Naive thymus-derived CD8-positive, alpha-beta T cell (primary cell): ENCODE measurements at places on chromosomes 13 and 19.

DNA sequence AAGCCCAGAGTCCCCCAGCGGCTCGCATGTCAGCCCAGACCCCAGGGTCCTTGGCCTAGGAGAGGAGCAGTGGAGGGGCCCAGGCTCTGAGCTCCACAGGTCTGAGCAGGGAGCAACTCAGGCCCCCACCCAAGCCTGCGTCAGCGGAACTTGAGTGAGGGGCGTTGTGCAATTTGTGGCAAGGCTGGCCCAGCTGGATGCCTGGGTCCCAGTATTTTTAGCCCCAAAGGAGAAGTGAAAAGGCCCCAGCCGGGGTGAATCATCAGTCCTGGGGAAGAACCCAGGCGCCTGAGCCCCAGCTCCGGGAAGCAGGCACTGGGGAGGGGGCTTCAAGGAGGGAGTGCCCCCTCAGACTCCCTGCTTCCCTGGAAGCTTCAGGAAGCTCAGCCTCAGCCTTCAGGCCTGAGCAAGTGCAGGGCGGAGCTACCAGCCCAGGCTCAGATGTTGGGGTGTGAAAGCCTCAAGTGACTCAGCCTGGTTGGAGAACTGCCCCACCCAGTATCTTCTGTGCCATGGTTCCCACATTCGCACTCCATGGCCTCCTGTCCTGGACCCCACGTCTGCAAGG, 7.2 kb downstream of the MED29 start:
- peaks cover 3% of the 10 kb centered on the region for H3K36me3 ChIP-seq
- peaks cover 62% of the 10 kb centered on the region for H3K4me1 ChIP-seq
- H3K4me3 ChIP-seq, result peak overlapping the region; percentile 84
- H3K27ac ChIP-seq, result peak overlapping the region; percentile 97

DNA sequence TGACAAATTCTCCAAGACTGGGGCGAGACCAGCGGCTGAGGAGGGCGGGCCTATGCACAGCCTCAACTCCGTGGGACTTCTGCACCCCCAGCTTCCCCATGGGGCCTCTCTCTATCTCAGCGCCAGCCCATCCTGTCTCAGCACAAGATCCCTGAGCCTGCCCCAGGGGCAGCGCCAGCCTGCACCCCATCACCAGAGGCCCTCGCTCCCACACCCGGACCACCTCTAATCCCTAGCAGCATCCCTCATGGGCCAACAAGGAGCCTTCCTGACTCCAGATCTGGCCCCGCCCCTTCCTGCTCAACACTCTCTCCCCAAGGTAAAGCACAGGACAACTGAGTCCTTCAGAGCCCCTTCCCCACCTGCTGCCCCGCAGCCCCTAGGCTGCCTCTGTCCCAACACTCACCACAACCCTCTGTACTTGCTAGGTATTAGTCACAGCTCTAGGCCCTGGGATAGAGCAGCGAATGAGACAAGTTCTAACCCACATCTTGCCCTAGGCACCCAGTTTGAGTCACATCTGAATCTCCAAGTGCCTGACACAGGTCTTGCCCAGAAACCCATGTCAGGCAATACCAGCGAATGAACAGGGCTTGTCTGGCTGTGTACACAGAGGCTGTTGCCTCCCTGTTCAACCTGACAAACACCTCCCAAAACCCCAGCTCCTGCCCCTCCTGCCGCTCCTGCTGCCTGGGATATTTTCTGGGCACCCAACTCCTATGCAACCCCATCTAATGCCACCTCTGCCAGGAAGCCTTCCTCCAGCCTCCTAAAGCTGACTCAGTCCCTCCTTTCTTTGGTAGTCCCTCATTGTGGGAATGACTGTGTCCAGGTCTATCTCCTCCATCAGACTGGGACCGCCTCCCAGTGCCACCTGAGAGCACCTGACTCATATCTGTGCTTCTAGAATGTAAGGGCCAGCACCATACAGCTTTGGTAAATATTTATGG, 18.6 kb downstream of the GRIK5 start:
- no peak overlapping the region for H3K27ac ChIP-seq
- no peak overlapping the region for H3K4me3 ChIP-seq
- no peaks in the 10 kb centered on the region for H3K27me3 ChIP-seq
- no peak for DNase-seq
- H3K36me3 ChIP-seq, result no peaks in the 10 kb centered on the region

- peaks cover 10% of the 10 kb centered on the region for H3K4me1 ChIP-seq
- H3K27me3 ChIP-seq, result no peaks in the 10 kb centered on the region
- H3K27ac ChIP-seq, result peak overlapping the region; percentile 1
- peaks cover 16% of the 10 kb centered on the region for H3K36me3 ChIP-seq
- no peak for DNase-seq
Measured at GRCh38 chr13:49132479-49133002, 87.6 kb upstream of the MLNR start.

GRCh38 chr19:56933014-56933705, 92.6 kb upstream of the PEG3 start:
- no peaks in the 10 kb centered on the region for H3K27me3 ChIP-seq
- no peaks in the 10 kb centered on the region for H3K4me1 ChIP-seq
- H3K27ac ChIP-seq, result no peak overlapping the region

DNA sequence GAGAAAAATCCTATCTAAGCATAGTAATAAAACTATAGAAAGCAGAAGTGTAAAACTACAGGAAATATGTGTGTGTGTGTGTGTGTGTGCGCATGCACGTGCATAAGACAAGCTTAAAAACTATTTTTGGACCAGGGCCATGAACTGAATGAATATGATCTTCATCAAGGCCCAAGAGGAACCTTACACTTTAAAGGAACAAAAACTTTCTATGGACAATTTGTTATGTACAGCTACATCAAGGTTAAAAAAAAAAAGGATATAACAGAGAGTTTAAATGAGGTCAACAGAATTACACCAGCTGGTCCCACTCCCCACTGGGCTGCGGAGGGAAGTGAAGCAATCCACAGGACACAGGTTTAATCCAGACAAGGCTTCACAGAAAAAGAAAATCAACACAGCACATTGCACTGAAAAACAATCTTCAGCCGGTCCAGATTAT, 151.1 kb downstream of the LHFPL6 start:
- no peaks in the 10 kb centered on the region for H3K4me1 ChIP-seq
- no peak overlapping the region for H3K27ac ChIP-seq
- no peak for DNase-seq
- H3K27me3 ChIP-seq, result peaks cover 16% of the 10 kb centered on the region
- no peak overlapping the region for H3K4me3 ChIP-seq

DNA sequence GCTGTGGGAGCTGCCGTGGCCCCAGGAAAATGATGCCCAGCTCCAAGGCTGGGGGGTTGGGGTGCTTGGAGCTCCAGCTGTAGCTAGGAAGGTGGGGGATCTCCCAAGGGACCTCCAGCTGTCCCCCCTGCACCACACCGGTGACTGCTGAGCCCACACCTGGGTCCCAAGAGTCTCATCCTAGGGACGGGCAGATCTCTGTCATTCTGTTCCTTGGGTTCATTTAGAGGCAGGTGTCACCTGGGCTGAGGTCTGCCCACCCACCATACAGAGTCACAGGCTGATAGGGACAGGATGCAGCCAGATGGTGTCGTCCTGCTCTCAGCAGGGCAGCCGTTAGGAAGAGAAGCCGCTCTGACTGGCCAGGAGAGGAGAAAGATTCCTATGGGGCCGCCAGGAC, 5.3 kb downstream of the F2RL3 start:
- no peak for DNase-seq
- no peak overlapping the region for H3K4me3 ChIP-seq
- H3K27me3 ChIP-seq, result peaks cover 2% of the 10 kb centered on the region
- no peak overlapping the region for H3K27ac ChIP-seq
- peaks cover 11% of the 10 kb centered on the region for H3K4me1 ChIP-seq

GRCh38 chr19:18291019-18291524, 9.7 kb upstream of the JUND start:
- DNase-seq, result no peak
- H3K4me3 ChIP-seq, result peak overlapping the region; percentile 96
- H3K36me3 ChIP-seq, result no peaks in the 10 kb centered on the region
- no peaks in the 10 kb centered on the region for H3K27me3 ChIP-seq
- peaks cover 33% of the 10 kb centered on the region for H3K4me1 ChIP-seq

GRCh38 chr13:114328034-114328433, 13.7 kb downstream of the CHAMP1 start:
- H3K4me3 ChIP-seq, result no peak overlapping the region
- H3K4me1 ChIP-seq, result peaks cover 26% of the 10 kb centered on the region
- H3K27me3 ChIP-seq, result no peaks in the 10 kb centered on the region
- peaks cover 42% of the 10 kb centered on the region for H3K36me3 ChIP-seq
- DNase-seq, result no peak

DNA sequence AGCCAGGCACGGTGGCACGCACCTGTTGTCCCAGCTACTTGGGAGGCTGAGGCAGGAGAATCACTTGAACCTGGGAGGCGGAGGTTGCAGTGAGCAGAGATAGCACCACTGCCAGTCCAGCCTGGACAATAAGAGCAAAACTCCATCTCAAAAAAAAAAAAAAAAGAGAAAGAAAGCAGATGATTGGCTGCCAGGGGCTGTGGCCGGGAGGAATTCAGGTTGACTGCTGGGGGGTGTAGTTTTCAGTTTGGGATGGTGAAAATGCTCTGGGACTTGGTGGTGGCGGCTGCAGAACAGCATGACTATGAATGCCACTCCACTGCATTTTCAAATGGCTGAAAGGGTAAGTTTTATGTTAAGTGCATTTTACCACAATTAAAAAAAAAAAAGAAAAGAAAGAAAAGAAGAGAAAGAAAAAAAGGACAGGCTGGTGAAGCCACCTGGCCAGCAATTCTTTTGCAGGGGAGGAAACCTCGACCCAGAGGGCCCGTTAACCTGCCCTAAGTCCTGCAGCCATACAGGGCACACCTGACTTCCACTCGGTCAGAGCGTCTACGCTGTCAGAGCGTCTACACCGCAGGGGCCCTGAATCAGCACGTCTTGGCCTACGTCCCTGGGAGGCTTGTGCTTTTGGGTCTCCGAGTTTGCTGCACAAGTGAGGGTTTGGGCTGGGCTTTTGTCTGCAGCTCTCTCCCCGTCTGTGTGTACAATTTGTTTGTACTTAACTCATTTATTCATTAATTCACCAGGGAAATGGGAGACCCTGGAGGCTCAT, 3.6 kb downstream of the ISOC2 start:
- DNase-seq, result no peak
- no peak overlapping the region for H3K27ac ChIP-seq
- peaks cover 38% of the 10 kb centered on the region for H3K4me1 ChIP-seq
- peaks cover 10% of the 10 kb centered on the region for H3K27me3 ChIP-seq
- no peaks in the 10 kb centered on the region for H3K36me3 ChIP-seq

DNA sequence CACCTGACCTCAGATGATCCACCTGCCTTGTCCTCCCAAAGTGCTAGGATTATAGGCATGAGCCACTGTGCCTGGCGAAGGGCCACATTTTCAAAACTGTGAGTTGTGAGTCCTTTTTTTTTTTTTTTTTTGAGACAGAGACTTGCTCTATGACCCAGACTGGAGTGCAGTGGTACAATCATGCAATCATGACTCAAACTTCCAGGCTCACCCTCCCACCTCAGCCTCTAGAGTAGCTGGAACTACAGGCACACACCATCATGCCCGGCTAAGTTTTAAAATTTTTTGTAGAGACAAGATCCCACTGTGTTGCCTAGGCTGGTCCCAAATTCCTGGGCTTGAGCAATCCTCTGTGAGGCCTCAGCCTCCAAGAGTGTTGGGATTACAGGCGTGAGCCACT, 3.8 kb upstream of the MYPOP start:
- no peak for DNase-seq
- no peak overlapping the region for H3K4me3 ChIP-seq
- peaks cover 20% of the 10 kb centered on the region for H3K27me3 ChIP-seq
- H3K27ac ChIP-seq, result no peak overlapping the region

- peaks cover 32% of the 10 kb centered on the region for H3K4me1 ChIP-seq
- DNase-seq, result no peak
- H3K27ac ChIP-seq, result peak overlapping the region; percentile 87
- H3K27me3 ChIP-seq, result no peaks in the 10 kb centered on the region
Measured at GRCh38 chr13:40777809-40778175, 6.8 kb upstream of the MRPS31 start.

- H3K27me3 ChIP-seq, result no peaks in the 10 kb centered on the region
- peaks cover 5% of the 10 kb centered on the region for H3K36me3 ChIP-seq
- DNase-seq, result no peak
- H3K27ac ChIP-seq, result no peak overlapping the region
Measured at GRCh38 chr19:5207806-5208205, 132.8 kb downstream of the PTPRS start.
